Activated CD4-positive, alpha-beta T cell treated with anti-CD3 and anti-CD28 coated beads for 24 hours (primary cell): ENCODE measurements at places on chromosomes 11 and 22.
A peak's percentile ranks its signal among the peaks of the same experiment; 100 is the strongest.

DNA sequence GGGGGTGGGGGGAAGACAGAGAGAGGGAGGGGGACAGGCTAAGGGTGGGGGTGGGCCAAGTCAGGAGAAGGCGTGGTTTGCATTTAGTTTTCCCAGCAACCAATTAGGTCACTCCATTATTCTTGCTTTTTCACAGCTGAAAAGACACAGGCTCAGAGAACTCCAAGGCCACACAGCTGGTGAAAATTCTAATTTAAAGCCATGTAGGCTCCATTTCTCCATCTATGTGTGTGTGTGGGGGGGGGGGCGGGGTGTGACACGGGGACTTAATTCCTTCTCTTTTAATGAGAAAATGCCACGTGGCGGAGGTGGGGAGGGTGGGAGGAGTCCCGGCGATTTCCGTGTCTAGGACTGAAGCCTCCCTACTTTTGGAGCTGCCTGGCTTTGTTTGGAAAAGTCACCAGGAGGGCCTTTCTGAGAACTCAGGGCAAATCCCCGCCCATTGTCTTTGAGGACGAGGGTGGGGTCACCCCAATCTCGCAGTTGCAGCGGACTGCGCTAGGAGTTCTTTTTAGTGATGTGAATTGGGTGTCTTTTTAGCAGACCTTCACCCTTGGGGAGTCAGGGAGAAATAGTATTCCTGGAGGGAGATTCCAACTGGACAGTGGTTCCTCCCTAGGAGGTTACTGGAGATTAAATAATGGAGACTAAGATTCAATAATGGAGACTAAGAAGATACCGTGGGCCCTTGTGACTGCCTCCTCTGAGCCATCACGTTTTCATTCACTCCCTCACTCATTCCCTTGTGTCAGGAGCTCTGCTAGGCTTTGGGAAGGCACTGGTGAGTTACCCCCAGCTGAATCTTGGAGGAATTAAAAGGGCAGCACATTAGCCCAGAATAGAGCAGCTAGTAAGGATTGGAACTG, 36.4 kb upstream of the PTPRJ start:
- no peak for DNase-seq

- DNase-seq, result no peak
These were observed 8.4 kb upstream of the RASSF10 start for GRCh38 chr11:13000721-13001120.

DNA sequence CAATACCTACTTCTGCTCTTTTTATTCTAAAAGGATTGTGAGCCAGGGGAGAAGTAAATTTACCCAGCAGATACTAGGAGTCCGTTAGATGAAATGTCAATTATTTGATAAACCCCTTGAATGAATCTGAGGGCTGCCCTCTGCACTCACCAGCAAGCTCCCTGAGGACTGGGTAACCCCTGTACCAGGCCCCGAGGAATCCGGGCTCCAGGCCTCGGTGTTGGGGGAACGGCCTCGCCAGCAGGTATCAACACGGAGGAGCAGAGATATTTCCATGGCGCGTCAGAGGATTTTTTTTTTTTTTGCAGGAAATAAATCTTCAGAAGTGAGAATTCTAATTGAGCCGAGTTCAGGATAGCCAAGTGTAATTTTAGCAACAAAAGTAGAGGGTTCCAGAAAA, 1408.8 kb downstream of the BRD1 start:
- no peak for DNase-seq

GRCh38 chr11:88651556-88651955, 314.0 kb upstream of the CTSC start:
- DNase-seq, result no peak

- DNase-seq, result no peak
These were observed at the start of gene OR8G5 for GRCh38 chr11:124256076-124256475. OR8G5 (plus strand) TSS chr11:124256376; CDS start chr11:124264932, 8,556 bp downstream.

- no peak for DNase-seq
These were observed 78.2 kb downstream of the VPREB1 start for GRCh38 chr22:22322792-22323191.

- no peak for DNase-seq
These were observed 83.1 kb upstream of the NCAM1 start for GRCh38 chr11:112878033-112878601.

GRCh38 chr11:1285876-1286275, 23.6 kb downstream of the TOLLIP start:
- no peak for DNase-seq

GRCh38 chr11:116981266-116981885, 116.9 kb downstream of the SIK3 start:
- no peak for DNase-seq

GRCh38 chr11:10809373-10810160, 841 bp upstream of the EIF4G2 start:
- no peak for DNase-seq

GRCh38 chr22:25403811-25404471, 160.5 kb upstream of the GRK3 start:
- DNase-seq, result no peak

- DNase-seq, result peak; percentile 25
These were observed at the start of gene PNPLA5 for GRCh38 chr22:43891360-43892182. PNPLA5 (minus strand) TSS chr22:43892013; CDS start chr22:43891880, 133 bp downstream.
